ENCODE measurements at places on chromosomes 2 and 18.

- peaks cover 17% of the 10 kb centered on the region for H3K4me1 ChIP-seq
- no peaks in the 10 kb centered on the region for H3K27me3 ChIP-seq
Measured at GRCh38 chr2:227870710-227871374, 589 bp upstream of the DAW1 start.

DNA sequence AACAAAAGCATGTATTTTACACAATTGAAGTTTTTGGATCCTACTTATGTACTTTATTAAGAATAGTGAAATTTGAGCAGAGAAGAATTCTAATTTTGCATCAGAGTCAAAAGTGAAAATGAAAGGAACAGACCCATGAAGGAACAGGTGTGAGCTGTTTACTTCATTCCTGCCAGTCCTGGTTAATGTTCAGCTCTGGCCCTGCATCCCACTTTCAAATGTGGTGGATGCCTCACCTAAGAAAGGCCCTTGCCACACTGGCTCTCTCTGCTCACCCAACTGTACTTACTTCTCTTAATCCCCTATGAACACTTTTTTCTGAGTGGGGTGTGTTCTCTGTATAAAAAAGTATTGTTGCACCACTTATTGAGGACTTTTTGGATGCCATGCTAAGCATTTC is 22.2 kb downstream of the FAM110C start:
- no peak overlapping the region for H3K4me3 ChIP-seq
- H3K4me1 ChIP-seq, result no peaks in the 10 kb centered on the region
- DNase-seq, result no peak
- H3K27me3 ChIP-seq, result no peaks in the 10 kb centered on the region

DNA sequence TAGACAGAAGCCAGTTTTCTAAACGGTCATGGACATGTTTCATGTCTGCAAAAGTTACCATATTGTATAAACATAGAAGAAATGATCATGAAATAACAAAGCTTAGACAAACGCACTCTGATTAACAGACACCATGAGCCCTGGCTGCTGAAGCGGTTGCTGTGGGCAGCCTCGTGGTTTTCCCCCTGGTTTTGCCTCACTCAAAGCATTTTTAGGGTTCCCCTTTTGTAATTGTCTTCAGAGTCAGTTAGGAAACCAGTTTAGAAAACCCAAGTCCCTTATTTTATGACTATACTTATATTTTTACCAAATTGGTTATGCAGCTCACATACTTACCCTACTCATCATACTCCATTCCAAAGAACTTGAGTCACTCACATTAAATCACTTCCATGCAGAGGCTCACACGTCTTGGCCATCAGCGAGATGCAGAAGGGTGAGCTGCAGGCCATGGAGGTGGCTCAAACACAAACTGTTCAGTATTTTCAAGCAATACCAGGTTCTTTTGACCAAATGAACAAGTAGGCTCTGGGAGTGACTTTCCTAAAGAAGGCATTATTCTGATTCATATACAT is 105.6 kb upstream of the SALL3 start:
- no peaks in the 10 kb centered on the region for H3K4me1 ChIP-seq
- H3K4me3 ChIP-seq, result no peak overlapping the region
- no peaks in the 10 kb centered on the region for H3K27me3 ChIP-seq
- DNase-seq, result no peak
- no peaks in the 10 kb centered on the region for H3K36me3 ChIP-seq

DNA sequence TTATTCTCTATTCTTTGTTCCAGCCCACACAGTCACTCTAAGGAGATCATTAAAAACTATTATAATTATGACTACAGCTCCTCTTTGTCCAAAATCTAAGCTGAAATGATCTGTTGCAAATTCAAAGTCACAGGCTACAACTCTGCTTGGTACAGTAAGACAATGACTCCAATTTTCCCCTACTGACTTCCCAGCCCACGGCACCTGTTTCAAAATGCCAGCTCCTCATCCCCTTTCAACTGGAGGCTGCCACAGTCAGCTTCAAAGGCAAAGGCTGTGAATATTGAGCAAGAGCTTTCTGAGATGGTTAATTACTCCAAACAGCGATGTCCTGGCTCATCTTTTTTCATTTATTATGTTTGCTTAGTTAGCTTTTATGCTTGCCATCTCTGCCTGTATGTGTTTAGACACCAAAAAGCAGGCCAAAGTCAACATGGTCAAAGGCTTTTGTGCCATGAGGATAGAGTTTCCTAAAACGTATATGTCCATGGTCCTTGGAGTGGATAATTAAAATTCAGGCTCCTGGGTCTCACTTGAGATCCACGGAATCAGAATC is 141.1 kb downstream of the DOCK10 start:
- H3K36me3 ChIP-seq, result peaks cover 2% of the 10 kb centered on the region
- H3K27me3 ChIP-seq, result no peaks in the 10 kb centered on the region
- no peak for DNase-seq
- H3K27ac ChIP-seq, result no peak overlapping the region
- peaks cover 8% of the 10 kb centered on the region for H3K4me1 ChIP-seq

Measured in osteoblast (primary cell).